NCI-H774 (cell line): ENCODE measurements at places on chromosomes 7 and 10.
A peak's percentile ranks its signal among the peaks of the same experiment; 100 is the strongest.

- no peak for DNase-seq
Measured at GRCh38 chr10:127740596-127740995, 3.6 kb downstream of the FOXI2 start.

GRCh38 chr10:80400136-80400804 lies 8.1 kb upstream of the PRXL2A start:
- DNase-seq: no peak

DNA sequence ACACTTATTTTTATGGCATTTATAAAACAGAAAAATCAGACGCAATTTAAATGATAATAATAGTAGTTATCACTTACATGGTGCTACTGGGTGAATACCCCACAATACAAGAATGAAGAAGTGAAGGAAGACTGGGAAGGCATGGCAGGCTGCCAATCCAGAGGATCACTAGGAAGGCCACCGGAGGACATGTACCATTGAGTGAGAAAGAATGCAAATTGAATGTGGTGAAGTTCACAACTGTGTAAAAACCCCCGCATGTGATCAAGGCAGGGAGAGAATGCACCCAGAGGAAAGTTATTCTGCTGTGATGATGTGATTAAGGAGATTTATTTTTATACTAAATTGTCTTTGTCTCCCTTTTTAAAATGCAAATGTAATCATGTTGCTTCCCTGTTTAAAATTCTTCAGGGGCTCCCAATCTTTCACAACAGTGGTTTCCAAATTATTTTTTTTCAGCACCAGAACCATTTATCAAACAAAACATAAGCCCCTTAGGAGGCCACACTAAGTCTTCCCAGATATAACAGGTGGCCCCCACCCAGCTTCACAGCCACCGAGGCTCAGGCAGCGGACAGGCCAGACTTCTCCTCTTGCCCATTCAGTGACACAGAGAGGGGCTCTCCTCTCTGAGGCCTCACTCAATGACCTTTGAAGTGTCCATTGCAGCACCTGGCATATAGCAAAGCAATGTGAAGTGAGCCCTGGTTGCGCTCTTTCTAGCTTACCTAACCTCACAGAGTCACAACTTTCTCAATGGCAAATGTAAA lies 59.6 kb downstream of the FRMPD2 start:
- DNase-seq: no peak

DNA sequence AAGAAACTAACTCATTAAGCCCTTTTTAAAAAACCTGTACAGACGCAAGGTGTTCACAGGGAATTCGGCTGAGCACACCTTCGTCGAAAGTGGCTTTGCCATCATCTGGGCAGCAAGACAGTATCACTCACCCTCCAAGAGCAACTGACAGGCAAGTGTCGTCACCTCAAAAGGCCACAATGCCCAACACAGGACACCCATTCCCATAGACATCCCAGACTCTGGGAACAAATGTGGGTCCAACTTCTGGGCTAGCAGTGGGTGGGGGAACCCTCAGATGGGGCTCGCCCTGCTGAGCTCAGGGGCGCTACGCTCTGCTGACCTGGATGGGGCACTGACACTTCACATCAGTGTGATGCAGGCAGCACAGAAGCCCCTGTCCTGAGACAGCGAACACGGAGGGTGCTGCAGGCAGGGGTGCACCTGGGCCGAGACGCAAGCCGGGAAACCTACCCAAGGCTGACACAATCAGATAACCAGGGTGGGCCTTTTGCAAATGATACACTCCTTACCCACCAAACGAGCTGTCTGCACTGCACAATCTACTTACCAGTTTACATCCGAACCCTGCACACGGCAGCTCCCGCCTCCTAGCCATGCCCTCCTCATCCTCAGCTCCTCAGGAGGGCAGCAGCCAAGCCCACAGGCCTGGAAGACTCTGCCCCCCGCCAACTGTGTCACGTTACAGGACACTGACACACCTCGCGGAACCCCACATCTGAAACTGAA lies 1.7 kb downstream of the DIP2C start:
- no peak for DNase-seq

GRCh38 chr7:311796-312195 lies 21.8 kb downstream of the FOXL3 start:
- DNase-seq: no peak

- no peak for DNase-seq
Measured at GRCh38 chr10:76119036-76119435, 687.6 kb downstream of the LRMDA start.

GRCh38 chr7:71716690-71717089 lies 584.7 kb downstream of the GALNT17 start:
- DNase-seq: no peak

- DNase-seq: no peak
Measured at GRCh38 chr10:16509996-16510395, 11.7 kb downstream of the C1QL3 start.

GRCh38 chr10:5481121-5481520 lies 18.2 kb downstream of the CALML5 start:
- no peak for DNase-seq

DNA sequence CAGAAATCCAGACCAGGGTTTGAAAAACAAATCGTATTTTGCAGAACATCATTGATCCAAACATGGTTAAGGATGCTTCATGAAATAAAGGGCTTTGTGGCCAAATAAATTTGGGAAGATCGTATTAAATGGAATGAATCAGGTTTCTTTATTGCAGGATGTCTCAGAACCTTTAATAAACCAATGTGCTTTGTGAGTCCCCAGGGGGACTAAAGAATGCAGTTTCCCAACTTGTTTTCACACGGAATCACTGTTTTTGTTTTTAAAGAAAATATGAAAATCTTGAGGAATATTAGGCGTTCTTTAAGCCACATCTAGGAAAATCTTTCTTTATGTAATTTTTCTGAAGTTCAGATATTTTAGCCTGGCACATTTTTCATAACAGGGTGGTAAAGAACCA lies 16.8 kb upstream of the CCDC172 start:
- DNase-seq: no peak

GRCh38 chr10:62614389-62615157 lies 189.9 kb upstream of the ADO start:
- no peak for DNase-seq

- DNase-seq: peak; percentile 54
Measured at GRCh38 chr10:97765201-97765600, 6.6 kb downstream of the SFRP5 start.

DNA sequence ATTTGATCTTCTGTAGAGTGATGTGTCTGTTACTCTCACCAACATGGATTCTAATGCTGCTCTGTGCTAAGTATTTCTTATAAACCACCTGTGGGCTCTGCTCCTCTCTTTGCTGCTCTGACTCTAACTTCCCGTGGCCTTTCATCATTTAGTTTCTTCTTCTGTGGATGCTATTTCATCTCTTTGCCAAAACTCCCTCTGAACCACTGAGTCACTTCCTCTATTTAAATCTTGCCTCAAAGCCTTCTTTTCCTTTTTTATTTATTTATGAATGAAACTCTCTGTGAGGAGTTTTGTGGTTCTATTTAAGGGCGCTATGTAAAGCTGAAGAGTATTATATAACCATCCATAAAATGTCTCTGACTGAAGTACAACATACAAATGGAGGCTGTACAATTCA lies 538.5 kb downstream of the SUGCT start:
- no peak for DNase-seq

DNA sequence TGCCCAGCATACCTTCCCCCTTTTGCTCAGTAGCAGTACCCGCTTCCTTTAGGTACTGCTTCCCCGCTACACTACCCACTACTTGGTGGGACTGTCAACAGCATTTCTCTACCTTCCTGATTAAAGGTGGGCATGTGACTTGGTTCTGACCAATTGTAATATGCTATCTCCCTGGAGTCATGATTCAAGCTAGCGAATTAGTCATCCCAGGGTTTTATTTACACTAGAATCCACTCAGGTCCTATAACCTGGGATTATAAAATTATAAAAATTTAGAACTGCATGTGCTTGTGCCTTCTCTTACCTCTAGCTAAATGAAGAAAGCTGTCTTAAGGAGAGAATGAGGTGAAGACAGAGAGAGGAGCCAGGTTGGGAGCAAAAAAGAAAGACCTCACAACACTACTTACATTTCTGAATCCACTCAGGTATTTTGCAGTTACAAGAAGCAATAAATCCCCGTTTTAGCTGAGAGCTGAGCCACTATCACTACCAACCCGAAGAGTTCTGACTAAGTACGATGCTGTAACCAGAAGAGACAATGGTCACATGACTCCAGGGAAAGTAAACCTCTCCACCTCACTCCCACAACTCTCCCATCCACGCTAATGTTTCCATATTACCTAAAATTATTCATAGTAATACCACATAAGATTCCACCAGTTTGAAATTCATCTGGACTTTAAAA lies 9.7 kb downstream of the GBX1 start:
- DNase-seq: no peak
